ENCODE measurements at places on chromosomes 3 and 15.

DNA sequence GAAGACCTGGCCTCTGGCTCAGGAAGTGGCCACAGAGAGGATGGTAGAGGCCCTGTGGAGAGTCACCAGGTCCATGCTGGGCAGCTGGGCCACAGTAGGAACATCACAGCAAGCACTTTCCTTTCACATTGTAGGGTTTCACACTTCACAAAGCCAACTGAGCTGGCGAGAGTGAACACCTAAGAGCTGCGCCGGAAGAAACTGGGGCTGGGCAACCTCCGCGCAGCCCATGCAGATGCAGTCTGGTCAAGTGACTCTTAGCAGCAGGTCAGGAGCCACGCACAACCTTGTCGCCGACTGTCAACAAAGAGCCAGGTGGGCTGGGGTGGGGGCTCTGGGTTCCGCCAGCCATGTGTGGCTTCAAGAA is 15.3 kb upstream of the SHISA5 start:
- no peak overlapping the region for H3K27ac ChIP-seq
- no peak for DNase-seq
- no peak overlapping the region for H3K4me3 ChIP-seq
- H3K4me1 ChIP-seq, result no peaks in the 10 kb centered on the region

DNA sequence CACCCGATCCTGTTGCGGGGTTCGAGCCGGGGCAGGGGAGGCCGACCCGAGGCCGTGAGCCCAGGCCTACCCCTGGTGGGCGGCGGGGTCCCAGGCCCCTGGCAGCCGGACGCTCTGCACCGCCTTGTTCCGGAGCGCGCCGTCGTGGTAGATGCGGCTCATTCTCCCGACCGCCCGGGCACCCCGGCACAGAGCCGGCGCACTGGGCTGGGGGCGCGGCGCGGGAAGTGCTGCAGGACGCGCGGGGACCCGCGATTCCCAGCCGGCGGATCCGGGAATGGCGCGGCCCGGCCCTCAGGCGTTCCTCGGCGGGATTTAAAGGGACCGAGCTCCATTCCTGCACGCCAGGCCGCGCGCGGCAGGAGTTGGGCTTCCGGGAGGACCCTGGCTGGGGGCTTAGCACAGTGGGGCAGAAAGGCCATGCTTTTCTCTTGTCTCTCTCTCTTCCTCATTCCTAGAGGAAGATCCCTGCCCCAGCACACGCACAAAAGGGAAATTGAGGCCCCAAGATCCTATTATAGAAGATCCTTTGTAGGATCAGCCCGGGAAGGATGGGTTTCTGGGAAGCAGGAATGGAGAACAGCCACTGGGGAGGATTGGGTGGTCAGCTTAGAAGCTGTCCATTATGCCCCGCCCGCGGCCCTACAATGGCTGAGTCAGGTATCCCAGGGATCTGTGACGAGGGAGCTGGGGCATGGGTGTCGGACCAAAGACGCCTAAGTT is at the start of gene ARPIN:
Gene ARPIN, minus strand, starts transcription at position 279 of the 723 bp plus-strand sequence. Its CDS starts 117 bp downstream, at position 162.
- peak; percentile 43 for DNase-seq
- H3K27me3 ChIP-seq, result peaks cover 3% of the 10 kb centered on the region
- peaks cover 7% of the 10 kb centered on the region for H3K36me3 ChIP-seq
- H3K4me1 ChIP-seq, result peaks cover 16% of the 10 kb centered on the region

- H3K4me1 ChIP-seq, result peaks cover 10% of the 10 kb centered on the region
- no peak overlapping the region for H3K27ac ChIP-seq
- H3K27me3 ChIP-seq, result no peaks in the 10 kb centered on the region
Observed at GRCh38 chr15:62046078-62046743, 14.0 kb downstream of the VPS13C start.

DNA sequence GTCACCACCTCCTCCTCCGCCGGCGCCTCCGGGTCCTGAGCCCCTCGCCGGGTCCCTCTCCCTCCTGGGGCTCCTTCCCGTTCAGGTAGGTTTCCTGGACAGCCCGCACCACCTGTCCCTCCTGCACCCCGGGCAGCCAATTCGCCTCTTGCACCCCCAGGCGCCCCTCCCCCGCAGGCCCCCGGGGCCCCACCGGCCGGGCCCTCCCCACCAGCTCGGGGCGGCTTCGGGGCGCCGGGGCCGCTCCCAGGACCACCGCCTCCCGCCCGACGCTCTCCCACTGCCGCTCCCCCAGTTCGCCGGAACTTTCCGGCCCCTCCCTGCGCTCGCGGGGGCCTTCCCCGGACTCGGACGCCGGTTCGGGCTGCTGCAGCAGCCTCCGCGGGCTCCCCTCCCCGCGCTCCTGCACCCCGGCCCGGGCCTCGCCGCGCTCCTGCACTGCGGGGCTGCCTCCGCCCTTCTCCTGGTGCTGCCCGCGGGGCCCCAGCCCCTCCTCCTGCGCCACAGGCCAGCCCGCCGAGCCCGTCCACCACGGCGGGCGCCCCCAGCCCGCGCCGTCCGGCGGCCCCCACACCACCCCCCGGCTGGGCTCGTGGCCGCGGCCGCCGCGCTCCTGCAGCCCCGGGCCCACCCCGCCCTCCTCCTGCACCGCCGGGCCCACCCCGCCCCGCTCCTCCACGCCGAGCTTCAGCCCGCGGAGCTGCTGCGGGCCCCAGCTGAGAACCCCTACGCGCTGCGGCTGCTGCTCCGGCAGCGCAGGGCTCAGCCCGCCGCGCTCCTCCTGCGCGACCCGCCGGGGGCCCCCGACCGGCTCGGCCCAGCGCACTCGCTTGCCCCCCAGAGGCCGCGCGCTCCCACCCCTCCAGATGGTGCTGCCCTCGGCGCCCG is 587 bp upstream of the TNK2 start:
- no peaks in the 10 kb centered on the region for H3K27me3 ChIP-seq
- peaks cover 33% of the 10 kb centered on the region for H3K4me1 ChIP-seq

DNA sequence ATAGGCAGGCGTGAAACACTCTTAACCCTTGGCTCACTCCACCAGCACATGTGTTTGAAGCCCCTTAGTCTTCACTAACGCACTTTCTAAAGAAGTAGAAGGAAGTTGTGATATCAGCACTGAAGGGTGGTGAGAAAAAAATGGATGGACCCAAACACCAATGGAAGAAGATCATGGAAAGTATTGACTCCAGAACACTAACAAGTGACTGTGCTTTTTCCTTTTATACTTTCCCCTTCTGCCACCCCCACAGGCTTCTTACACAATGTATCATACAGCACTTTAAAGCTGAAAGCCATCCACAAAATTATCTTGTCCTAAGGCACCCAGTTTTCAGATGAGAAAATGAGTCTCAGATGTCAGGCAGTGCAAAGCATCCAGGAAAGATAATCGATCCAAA is 93.9 kb upstream of the PHLDB2 start:
- peaks cover 19% of the 10 kb centered on the region for H3K4me1 ChIP-seq
- no peak overlapping the region for H3K27ac ChIP-seq
- DNase-seq, result no peak
- no peaks in the 10 kb centered on the region for H3K27me3 ChIP-seq

DNA sequence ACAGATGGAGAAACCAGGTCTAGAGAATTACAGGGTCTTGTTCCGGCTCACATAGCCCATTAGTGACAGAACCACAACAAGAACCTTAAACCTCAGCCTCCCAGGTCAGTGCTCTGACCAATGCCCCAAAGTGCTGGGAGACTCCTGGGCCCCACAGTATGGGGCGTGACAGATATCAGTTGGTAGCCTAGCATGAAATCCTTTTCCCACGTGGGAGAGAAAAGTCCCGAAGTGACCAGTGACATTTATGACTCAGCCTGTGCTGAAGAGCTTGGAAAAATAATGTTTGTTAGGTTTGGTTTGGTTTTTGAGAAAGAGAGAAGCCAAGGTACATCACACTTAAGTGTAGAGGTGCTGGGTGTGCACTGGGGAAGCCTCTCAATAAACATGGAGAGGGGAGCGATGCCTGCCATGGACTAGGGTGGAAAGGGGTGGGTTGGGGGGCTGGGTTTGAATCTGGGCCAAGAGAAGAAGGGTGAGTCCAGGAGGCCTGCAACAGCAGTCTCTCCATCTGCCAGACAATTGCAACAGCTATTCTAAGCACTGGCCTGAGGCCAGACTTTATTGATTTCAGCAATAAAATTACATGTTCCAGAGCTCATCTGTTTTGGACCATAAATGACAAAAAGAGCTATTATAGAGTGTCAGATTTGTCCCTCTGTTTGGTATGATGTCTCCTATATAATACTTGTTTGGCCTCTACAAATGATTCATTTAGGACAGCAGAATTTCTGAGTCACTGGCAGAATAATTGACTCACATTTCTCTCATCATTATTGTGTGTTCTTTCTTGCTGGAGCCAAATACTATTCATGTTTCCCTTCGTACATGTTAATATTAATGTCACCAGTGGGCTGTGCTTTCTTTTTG is 43.4 kb downstream of the C2CD4A start:
- peak overlapping the region; percentile 38 for H3K27ac ChIP-seq
- H3K27me3 ChIP-seq, result no peaks in the 10 kb centered on the region
- H3K4me3 ChIP-seq, result no peak overlapping the region
- H3K4me1 ChIP-seq, result peaks cover 8% of the 10 kb centered on the region

DNA sequence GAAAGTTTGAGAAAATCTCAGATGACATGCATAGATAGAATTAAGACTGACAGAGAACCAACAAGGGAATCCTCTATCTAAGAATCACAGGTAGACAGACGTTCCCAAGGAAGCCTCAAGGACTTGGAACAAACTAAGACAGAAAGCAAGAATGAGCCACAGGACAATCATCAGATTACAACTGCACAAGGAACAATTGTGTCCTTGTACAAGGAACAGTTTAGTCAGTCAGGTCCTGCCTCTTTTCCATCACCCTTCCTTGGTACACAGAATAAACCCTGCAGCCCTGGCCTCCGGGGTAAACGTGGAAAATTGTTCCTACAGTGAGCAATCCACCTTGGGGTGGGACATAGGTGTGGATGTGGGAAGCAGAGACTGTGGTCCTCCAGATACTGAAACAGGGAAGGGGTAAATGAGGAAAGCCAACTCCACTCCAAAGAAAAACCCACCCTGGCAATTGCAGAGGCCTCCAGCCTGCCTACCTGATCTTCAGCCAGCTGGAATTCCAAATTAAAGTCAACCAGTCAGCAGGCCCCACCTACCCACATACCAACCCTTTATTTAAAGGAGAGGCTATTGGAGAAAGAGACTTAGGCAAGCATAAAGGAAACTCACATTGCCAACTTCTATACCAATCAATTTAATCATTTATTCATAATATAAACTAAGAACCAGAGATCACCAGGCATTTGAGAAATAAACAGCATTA is 73.4 kb downstream of the ULK4 start:
- no peak overlapping the region for H3K27ac ChIP-seq
- H3K4me1 ChIP-seq, result peaks cover 2% of the 10 kb centered on the region
- DNase-seq, result no peak
- no peak overlapping the region for H3K4me3 ChIP-seq
- H3K36me3 ChIP-seq, result peaks cover 11% of the 10 kb centered on the region

- H3K27ac ChIP-seq, result no peak overlapping the region
- no peak for DNase-seq
- H3K36me3 ChIP-seq, result no peaks in the 10 kb centered on the region
- peaks cover 9% of the 10 kb centered on the region for H3K4me1 ChIP-seq
- H3K4me3 ChIP-seq, result no peak overlapping the region
Observed at GRCh38 chr15:35858707-35859106, 312.7 kb upstream of the DPH6 start.

- H3K4me3 ChIP-seq, result no peak overlapping the region
- DNase-seq, result no peak
- H3K27me3 ChIP-seq, result peaks cover 48% of the 10 kb centered on the region
- H3K27ac ChIP-seq, result no peak overlapping the region
Observed at GRCh38 chr15:70503073-70503745, 260.1 kb downstream of the UACA start.

DNA sequence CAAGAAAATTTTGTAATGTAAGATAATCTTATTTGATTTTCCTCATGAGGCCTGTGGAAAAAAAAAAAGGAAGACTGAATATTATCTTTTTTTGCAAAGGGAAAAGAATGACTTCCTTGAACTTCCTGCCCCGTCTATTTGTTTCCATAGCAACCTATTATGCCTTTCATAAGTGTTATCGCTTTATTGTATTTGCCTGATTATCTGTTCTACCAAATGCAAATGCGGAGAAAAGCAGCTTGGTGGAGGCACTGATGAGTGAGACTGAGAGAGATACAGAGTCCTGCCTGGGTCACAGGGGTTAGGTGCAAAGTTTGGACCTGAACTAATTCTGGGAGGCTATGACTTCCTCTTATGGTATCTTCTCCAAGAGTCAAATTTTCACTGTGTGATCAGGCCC is 334.0 kb upstream of the KCNMB2 start:
- peaks cover 4% of the 10 kb centered on the region for H3K27me3 ChIP-seq
- H3K27ac ChIP-seq, result no peak overlapping the region
- no peak for DNase-seq
- no peaks in the 10 kb centered on the region for H3K36me3 ChIP-seq

- DNase-seq, result no peak
- H3K27ac ChIP-seq, result no peak overlapping the region
- H3K4me3 ChIP-seq, result no peak overlapping the region
- peaks cover 6% of the 10 kb centered on the region for H3K4me1 ChIP-seq
- no peaks in the 10 kb centered on the region for H3K36me3 ChIP-seq
Observed at GRCh38 chr15:63025460-63025859, 17.1 kb upstream of the TPM1 start.

DNA sequence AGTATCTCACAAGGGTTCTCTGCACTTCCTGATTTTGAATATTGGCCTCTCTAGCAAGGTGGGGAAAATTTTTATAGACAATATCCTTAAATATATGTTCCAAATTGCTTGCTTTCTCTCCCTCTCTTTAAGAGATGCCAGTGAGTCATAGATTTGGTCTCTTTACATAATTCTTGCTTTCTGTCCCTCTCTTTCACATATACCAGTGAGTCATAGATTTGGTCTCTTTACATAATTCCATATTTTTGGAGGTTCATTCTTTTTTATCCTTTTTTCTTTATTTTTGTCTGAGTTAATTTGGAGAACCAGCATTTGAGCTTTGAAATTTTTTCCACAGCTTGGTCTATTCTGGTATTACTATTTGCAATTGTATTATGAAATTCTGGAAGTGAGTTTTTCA is 77.7 kb upstream of the NUDT16 start:
- peaks cover 2% of the 10 kb centered on the region for H3K27me3 ChIP-seq
- peaks cover 3% of the 10 kb centered on the region for H3K36me3 ChIP-seq
- no peak overlapping the region for H3K4me3 ChIP-seq
- H3K27ac ChIP-seq, result no peak overlapping the region
- DNase-seq, result no peak

DNA sequence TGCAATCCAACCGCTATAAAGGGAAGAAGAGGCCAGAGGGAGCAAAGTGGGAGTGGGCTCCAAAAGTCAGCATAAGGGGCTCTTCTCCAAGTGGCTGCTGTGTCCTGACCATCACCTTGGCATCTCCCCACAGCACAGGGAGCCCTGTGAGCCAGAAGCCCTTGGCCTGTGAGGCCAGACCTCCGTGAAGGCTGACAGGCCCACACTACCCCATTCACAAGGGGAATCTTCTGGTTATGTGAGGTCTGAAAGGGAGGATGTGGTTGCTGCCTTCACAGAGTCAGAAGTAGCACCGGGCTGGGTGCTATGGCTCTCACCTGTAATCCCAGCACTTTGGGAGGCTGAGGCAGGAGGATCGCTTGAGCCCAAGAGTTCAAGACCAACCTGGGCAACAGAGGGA is 2.6 kb upstream of the ULK3 start:
- no peak overlapping the region for H3K4me3 ChIP-seq
- peaks cover 10% of the 10 kb centered on the region for H3K4me1 ChIP-seq
- no peak overlapping the region for H3K27ac ChIP-seq

DNA sequence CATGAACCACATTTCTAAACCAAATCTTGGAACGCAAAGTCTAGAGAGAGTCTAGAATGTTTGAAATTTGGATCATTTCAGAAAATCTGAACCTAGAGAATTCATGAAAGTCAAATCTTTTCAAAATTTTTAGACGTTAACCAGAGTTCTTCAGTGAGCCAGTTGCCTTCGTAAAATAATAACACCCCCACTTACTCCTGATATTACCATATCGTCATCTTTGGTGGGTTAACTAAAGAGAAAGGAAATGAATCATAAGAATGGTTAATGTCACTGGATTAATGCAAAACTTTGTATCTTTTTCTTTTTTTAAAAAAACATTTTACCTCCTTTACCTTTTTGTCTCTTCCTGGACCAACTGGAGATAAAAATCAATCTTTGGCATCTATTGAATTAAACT is 1.2 kb upstream of the ZBED2 start:
- H3K27ac ChIP-seq, result no peak overlapping the region
- no peak for DNase-seq
- peaks cover 6% of the 10 kb centered on the region for H3K27me3 ChIP-seq
